Progenitor cell of endocrine pancreas (in vitro differentiated cells): ENCODE measurements at places on chromosomes 11 and 22. TPM values are rescaled to one million over a fixed set of nuclear protein-coding genes. Genes with fewer than 3 reads are reported as not detected.

GNG3 gene
- 1.8 and 2.0 TPM in 2 replicates for total RNA-seq

APOA5 gene
- not detected in 2 replicates for total RNA-seq

CRYBB2 gene
- 0.81 TPM in 1 of 2 replicates, not detected in the other for total RNA-seq

LYVE1 gene
- not detected in 2 replicates for total RNA-seq

TNNT3 gene
- 0.38 TPM in 1 of 2 replicates, not detected in the other for total RNA-seq

MS4A12 gene
- total RNA-seq, result not detected in 2 replicates

PLAAT5 gene
- 27.1 and 32.6 TPM in 2 replicates for total RNA-seq

DNA sequence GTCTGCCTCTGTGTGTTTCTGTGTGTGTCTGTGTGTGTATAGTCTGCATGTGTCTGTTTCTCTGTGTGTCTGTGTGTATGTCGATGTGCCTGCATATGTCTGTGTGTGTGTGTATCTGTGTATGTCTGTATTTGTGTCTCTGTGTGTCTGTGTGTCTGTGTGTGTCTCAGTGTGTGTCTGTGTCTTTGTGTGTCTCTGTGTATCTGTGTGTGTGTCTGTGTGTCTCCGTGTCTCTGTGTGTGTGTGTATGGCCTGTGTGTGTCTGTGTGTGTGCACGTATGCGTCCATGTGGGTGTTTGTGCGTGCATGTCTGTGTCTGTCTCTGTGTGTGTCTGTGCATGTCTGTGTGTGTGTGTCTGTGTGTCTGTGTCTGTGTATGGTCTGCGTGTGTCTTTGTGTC lies 439 bp downstream of the SNX32 start:
- DNase-seq, result no peak

GRCh38 chr22:48750282-48750681 lies 1077.4 kb downstream of the BRD1 start:
- DNase-seq, result no peak

DNA sequence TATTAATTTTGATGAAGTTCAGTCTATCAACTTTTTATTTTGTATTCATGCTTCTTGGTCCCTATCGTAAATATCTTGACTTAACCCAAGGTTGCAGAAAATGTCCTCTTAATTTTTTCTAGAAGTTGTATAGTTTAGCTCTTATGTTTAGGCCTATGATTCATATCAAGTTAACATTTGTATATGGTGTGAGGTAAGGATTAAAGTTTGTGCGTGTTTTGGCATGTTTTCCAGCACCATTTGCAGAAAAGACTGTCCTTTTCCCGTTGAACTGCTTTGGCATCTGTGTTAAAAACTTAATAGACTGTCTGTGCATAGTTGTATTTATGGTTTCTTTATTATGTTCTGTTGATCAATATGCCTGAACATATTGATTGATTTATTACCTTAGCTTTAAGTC lies 42.3 kb downstream of the ARHGEF12 start:
- no peak for DNase-seq

GRCh38 chr11:72007089-72007476 lies 8.4 kb downstream of the IL18BP start:
- no peak for DNase-seq

DNA sequence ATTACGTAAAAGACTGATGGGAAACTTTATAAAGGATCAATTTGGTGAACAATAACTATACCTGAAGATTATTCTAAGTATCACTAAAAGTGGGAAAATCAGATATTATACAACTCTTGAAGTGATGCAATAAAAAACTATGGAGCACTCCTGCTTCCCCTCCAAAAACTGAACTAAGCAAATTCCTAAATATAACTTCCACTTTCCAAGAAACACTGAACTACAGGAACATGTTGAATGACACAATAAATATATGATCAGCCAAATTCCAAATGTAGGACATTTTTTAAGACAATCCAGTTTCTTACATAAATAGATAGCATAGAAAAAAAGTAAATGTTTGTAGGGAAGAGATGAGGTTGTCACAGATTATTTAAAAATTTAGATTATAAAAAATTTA lies 102.1 kb upstream of the APOA1 start:
- no peak for DNase-seq

- DNase-seq, result no peak
These were observed 20.8 kb downstream of the ARVCF start for GRCh38 chr22:19995611-19996339.

DNA sequence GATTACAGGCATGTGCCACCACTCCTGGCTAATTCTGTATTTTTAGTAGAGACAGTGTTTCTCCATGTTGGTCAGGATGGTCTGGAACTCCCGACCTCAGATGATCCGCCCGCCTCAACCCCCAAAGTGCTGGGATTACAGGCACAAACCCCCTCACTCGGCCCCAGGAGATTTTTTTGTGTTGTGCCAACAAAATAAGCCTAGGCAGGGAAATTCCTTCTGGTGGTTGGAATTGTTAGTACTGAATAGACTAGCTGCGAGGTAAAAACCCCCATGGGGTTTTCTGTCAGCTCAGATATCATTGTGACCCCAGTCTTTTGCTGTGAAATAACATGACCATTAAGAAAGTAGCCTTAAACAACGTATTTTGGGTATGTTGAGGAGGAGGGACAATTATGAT lies 144.9 kb downstream of the BCR start:
- no peak for DNase-seq

DNA sequence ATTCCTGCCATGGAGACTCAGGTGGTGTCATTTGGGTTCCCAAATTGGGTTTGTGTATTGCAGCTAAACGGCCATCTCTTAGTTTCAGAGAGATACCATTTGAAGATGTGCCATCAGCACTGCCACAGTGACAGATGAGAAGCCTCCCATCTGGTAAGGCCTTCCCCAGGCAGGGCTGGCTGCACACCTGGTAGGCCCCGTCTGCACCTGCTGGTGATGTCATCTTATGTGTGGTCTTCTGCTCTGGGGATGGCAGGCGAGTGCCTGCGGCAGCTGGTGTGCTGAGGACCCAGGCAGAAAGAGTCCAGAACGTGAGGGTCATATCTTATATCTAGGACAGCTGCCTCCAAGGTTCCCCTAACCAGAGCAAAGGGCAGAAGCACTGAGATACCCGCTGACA lies 100.6 kb downstream of the CSNK2A3 start:
- DNase-seq, result no peak

- peak; percentile 63 for DNase-seq
These were observed 1.1 kb downstream of the CREB3L1 start for GRCh38 chr11:46278387-46279125.

DNA sequence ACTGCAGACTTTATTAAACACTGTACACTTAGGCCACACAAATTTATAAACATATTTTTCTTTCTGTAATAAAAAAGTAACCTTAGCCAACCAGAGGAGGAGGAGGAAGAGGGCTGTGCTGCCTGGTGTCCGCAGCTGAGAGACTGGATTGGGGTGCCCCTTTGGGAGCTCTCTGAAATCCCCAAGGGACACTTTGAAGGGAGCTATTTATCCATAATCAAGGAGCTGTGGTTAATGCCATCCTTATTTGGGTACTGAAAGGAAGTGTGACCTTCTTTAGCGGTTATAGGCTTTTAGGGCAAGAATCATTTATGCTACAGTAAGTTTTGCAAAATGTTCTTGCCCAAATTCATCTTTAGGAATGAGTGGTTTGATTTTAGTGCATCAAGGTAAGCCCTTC lies 125.8 kb downstream of the RASSF10 start:
- no peak for DNase-seq

GRCh38 chr11:27059431-27059830 lies 18.8 kb downstream of the BBOX1 start:
- DNase-seq, result no peak

DNA sequence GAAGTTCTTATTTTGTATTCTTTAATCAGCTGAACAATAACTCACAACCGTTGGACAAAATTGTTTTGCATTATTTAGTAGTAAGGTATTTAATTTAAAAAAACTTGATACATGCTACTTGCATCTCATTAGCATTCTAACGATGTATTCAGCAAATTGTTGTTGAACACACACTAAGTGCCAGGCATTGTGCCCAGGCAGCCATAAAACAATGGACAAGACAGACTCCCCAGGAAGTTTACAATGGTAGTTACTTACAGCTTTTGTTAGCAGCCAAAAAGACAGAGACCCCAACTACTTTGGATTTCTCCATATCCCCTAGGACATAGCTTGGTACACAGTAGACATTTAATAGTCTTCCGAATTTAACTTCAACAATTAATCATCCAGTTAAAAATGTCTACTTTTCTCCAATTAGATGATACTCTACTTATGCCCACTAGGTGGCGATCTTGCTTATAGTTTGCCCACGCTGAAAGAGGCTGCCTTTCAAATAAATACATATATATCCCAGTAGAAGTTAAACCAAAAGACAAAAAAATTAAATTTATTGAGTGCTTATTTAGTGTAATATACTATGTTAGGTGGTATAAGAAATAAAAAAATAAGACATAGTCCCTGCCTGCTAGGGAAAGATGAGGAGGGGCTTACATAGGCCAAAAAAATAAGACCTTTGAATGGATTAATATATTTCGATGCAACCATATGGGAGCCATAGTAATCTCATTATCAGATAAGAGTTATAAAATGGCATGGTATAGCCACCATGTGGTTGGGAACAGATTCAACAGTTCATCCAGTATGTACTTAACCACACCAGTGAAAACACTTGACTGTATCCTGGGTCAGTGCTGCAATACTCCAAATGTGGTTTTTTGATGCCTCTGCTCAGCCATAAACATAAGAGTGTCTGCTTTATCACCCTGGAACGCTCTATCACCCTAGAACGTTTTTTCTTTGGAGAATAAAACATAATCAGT lies 2.0 kb upstream of the FJX1 start:
- DNase-seq, result no peak

GRCh38 chr22:24329453-24329852 lies 58.8 kb downstream of the SPECC1L start:
- DNase-seq, result no peak

- DNase-seq, result no peak
These were observed 43.2 kb upstream of the CLMP start for GRCh38 chr11:123238297-123238696.
